ENCODE measurements at places on chromosomes 11 and 22.

DNA sequence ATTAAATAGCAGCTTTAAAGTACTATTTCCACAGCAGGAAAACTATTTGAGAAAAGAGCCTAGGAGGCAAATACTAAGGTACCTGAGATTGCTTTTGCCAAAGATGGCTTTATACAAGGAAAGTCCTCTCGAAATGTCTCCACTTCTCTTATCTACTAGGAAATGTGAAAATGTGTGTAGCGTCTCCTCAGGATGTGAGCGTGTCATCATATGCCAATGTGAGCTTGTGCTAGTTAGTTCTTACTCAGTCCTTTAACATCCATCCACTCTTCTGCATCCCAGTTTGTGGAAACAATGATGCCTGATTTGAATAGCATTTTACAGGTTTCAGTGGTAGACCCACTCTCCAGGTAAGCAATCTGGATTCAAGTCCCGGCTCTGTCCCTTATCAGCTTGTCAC is 421.0 kb downstream of the DYNC2H1 start:
- no peak for DNase-seq

DNA sequence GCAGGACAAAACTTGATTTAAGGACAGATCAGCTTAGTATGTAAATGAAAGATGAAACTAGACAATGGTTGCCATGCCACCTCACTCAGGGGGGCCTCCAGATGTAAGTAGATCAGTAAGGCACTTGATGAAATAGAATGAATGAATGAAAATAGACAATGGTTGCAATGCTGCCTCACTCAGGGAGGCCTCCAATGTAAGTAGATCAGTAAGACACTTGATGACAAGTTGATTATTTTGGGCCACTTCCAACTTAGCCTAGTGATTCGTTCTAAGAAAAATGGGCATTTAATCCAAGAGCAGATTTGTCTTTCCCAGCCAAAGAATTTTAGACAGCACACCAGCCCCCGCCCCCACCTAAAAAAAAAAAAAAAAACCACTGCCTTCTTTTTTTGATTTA is 19.2 kb upstream of the SLC5A12 start:
- DNase-seq: no peak

DNA sequence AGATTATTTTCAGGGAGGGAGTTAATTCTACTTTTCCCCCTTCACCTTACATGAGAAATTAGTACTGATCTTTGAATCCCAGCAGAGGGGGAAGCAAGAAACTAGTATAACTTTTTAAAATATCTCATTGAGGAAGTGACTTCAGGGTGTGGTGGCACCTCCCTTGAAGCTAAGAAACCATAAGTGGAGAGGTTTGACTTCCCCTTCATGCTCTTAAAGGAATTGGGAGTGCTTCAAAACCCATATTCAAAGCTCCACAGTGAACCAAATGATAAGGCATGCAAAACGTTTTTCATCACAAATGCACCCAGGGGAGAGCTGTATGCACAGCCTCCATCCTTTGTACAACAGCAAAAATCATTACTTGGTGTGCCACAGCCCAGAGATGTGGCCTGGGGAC is 540 bp downstream of the MS4A14 start:
- no peak for DNase-seq

DNA sequence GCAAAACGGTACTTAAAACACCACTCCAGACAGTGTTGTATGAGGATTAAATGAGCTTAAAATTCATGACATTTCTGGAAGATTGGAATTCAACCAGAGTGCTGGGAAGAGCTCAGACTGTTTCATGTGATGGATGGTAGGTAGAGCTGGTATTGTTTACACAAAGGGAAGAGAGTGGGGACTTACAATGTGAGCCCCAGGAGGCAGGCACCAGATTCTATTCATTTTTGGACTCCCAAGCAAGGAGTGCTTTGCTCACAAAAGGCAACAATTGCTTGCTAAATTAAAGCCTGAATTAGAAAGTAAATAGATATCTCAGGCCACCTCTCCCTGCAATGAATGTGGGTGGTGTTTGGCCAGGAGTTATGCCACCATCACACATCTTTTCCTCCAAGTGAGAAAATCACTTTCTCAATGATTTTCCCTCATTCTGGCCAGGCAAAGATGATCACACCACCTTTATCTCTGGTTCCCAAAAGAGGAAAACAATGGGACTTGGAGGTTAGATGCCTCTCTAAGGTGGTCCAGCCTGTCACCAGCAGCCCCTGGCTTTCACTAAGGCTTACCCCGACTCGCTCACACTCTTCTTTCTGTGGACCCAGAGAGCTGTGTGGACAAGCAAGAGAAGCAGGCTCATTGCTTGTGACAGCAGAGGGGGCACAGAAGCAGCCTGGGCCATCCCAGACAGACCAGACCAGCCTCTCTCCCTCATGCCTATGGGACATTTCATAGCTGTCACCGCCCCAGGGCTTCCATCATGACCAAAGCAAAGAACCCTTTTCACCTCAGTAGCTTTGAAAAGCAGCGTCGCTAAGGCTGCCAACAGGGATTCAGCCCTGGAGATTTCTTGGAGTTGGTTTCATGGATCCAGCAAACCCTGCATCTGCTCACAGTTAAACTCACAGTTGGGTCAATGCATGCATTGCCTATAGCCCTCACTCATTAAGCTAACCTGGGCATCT is 63.5 kb upstream of the DRD2 start:
- no peak for DNase-seq

DNA sequence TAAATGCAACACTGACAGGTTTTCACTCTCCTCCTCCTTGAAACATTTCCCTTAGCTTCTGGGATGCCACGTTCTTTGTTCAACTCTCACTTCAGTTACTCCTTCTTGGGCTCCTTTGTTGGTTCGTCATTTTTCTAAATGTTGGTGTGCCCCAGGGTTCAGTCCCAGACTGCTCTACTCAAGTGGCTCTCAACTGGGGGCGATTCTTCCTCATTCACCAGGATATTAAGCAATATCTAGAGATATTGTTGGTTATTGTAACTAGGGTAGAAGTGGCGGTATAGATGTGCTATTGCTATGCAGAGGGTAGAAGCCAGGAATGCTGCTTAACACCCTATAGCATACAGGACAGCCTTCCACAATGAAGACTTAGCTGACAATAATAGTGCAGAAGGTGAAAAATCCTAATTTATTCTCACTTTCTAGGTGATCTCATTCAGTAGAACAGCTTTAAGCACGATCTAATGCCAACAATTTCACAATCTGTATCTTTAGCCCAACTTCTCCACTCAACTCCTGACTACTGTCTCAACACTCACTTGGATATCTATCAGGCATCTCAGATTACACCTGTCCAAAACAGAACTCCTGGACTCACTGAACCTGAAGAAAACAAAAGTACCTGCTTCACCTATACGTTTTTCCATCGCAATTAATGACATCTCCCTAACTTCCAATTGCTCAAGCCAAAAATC is 4.6 kb downstream of the NUP160 start:
- no peak for DNase-seq

- no peak for DNase-seq
Measured at GRCh38 chr11:39617971-39618370, 1841.5 kb downstream of the LRRC4C start.

DNA sequence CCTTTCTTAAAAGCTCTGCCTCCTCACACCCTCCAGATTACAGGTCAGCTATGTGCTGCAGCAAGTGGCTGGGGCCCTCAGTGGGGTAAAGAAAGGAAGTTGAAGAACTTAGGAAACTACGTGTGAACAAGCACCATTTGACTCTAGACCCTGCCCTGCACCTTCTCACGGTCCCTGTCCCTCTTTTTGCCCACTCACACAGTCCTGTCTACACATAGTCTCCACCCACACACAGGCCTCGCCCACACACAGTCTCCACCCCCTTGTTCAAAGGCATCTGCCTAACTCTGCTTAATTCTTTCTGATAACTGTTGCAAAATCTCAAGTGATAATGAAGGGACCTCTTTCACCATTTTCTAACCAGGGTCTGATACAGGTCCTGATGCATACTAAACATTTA is 59.0 kb downstream of the TMPRSS5 start:
- DNase-seq: no peak

GRCh38 chr11:46983598-46983997 is 47.0 kb downstream of the CSTPP1 start:
- no peak for DNase-seq

All from urothelium cell line (cell line).